T follicular helper cell (primary cell): ENCODE measurements at places on chromosomes 1 and 21.

GRCh38 chr1:39896909-39897685 lies 4.6 kb downstream of the MYCL start:
- DNase-seq, result no peak

DNA sequence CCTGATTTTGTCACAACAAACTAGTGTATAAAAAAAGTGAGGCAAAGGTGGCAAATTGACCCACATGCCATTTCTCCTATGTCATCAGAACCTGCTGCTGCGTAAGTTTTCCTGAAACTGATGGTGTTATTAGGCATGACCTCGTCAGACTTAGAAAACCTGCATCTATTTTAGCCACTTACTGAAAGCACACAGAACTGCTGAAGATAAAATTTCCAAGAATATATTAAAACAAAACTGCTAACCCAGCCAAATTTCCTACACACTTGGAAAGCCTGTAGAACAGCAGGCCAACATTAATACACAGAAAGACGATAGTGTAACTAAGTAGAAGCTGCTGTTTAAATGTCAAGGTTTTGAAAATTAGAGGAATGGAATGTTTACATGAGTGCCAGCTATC lies 674.5 kb upstream of the CXADR start:
- no peak for DNase-seq

DNA sequence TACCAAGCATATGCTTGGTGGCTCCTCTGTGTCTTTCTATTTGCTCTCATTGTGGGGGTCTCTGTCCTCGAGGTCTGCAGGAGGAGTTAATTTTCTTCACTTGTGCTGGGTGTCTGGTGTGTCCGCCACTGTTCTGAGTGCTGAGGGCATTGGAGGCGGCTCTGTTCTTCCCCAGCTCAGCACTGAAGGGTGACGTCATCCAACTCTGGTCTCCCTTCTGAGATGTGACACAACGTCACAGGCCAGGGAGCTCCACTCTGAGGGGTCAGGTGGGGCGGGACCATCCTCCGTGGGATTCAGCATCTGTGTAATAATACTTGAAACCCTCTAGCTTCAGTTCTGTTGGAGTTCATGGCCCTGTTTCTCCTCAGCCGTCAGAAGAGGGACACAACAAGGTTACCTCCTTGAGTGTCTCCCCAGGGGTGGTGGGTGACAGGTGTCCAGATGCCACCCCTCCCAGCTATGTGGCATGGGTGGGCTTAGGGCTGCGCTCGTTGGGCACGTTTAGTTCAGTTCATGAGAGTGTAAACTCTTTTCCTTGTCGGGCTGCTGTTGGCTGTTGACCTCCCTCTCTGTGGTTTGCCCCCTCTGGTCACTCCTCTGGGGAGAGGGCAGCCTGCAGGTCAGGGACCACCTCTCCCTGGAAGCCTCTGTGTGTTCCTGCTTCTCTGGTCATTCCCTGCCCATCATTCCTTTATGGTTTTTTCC lies 3.1 kb downstream of the IBA57 start:
- no peak for DNase-seq

DNA sequence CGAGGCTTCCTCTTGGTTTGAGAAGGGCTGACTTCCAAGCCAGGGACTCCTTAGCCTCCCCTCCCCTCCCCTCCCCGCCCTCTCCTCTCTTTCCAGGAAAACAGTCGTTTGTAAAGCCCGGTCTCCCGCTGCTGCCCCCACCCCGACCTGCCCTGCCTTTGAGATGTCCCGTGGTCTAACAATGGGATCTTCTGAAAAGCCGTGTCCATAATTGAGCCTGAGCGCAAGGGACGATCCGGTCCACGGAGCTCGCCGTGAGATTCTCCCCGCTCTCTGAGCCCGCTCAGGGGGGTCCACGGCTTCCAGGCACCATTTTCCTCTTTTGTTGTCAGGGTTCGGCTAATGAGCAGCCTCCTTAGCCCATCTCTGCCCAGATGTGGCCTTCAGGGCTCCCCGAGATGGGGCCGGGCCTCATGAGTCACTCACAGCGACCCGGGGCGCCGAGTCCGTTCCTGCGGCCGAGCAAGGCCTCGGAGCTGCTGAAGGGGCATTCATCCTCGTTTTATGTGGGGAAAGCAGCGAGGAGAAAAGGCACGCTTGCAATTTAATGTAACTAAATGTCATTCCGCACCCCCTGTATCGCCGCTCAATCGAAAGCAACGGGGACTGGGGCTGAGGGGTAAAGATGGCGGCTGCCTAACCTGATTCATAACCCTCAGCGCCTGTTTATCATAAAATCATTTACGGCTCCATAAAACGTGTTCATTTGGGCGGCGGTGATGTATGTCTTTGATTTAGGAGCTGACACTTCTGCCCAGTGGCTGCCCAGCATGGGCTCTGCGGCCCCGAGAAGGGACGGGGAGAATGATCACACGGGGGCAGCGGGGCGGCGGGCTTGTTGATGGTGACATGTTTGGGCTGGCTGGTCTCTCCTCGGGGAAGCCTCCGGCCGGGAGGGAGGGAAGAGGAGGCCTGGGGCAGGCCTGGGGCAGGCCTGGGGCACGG lies 232.6 kb upstream of the C1orf174 start:
- DNase-seq, result no peak

DNA sequence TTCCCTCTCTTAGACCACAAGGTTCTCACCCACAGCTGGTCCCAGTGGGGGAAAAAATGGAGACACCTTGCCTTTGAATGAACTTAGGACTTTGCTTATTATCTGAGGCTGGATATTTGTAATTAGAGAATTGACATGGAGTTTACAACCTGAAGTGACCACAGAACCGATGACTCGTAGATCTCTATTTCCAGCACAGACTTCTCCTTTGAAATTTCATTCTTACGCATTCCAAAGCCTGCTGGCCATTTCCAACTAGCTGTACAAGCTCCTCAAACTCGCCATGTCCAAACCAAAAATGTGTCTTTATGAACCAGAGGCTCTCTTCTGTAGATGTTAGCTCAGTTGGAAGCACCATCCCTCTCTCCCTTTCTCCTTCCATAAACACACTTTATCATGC lies 12.0 kb downstream of the RAB7B start:
- no peak for DNase-seq

DNA sequence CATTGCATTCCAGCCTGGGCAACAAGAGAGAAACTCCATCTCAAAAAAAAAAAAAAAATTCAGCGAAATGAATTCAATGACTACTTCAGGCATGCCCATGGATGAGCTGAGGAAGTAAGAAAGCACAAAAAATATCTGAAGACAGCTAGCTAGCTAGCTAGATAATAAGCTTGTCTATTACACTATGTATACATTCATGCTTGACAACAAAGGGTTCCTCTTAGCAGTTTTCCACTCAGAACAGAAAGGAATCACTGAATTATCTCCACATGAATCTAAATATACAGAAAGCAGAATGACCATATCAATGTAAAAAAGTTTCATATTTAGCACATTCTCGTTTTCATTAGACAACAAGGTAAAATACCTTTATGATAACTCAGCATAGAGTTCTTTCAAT lies 32.1 kb downstream of the USP48 start:
- DNase-seq, result no peak

DNA sequence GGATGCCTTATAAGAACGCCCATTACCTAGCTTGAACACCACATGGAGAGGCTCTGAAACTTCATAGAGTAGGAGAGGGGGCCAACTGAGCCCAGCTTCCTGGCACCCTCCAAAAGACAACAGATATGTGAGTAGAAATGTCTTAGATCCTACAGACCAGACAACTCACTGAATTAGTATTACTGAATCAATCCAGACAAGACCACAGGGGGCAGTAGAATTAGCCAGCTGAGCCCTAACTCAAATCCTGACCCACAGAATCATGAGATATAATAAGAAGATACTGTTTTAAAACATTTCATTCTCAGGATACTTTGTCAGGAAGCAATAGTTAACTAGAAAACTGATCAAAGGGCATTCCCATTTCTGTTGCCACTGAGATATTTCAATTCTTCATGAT lies 45.8 kb upstream of the C1orf21 start:
- no peak for DNase-seq
